ENCODE measurements at places on chromosomes 13 and 19.

DNA sequence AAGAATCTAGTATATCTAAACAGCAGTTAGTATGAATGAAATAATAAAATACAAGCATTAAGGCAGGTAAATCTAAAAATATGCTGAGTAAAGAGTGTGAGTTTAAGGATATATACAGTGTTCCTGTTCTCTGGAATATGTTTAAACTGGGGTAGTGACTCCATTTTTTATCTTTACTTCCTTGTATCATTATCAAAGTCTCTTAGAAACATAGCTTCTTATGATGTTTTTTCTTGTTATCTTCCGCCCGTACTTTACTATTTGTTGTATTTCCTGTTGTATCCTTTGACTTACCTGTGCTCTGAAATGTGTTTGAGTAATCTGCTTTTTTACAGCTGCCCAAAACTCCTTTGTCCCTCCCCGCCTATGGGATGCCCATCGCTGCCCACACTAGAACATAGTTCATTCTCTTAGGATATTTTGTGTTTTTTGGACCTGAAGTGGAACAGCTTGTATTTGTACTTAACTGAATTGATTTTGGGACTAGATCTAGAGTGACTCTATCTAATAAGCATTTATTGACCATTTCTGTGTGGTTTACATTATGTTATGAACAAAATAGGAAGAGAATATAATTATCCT, 80.8 kb downstream of the PDS5B start:
- DNase-seq: no peak

DNA sequence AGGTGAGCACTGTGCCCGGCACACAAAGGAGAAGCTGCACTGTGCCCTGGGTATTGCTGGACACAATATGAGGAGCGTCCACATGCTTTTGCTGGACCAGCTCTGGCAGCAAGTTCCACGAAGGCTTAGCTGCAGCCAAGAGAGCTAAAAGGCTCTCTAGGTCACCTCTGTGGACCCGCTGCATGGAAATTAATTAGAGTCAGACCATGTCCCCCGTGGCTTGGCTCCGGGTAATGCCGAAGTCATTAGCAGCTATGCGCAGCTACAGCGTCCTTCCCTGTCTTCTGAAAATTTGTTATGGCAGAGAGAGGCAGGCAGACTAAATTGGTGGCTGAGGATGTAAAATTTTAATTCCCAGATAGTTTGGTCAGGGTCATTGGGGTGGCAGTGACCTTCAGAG, 271.5 kb downstream of the SLC7A1 start:
- DNase-seq: no peak

DNA sequence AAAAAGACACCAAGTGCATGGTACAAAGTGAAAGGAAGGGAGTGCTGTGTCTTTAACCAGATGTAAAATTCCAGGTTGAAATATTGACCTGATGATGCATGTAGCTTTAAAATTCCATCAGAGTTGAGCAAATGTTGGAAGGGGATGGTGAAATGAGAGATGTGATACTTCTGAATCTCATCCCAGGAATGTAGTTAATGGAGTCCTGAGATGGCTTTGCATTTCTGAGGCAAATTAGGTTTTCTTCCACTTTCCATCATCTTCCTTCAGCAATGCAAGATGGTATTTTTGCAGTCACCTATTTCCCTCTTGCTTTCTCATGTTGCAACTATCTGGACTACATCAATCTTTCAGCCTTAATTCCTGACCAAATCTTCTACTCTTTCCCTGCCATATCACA, 194.1 kb upstream of the MIR17HG start:
- no peak for DNase-seq

DNA sequence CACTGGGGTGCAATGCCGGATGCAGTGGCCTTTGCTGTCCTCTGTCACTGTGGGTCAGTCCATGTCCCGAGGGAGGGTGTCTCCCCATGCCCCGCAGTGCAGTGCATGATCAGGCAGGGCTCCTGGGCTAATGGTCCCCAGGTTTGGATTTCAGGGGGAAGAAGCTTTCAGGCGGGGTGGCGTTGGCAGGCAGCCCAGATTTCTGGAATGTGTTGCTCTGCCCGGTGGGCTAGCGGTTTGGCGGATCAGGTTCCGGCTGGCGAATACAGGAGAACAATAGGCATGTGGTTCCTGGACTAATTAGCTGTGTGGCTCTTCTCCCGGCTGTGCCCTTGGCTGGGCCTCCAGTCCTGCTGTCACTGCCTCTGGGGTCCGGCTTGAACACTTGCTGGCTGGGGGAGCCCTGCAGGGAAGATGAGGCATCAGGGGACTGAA, 141.3 kb downstream of the FGF9 start:
- DNase-seq: no peak

DNA sequence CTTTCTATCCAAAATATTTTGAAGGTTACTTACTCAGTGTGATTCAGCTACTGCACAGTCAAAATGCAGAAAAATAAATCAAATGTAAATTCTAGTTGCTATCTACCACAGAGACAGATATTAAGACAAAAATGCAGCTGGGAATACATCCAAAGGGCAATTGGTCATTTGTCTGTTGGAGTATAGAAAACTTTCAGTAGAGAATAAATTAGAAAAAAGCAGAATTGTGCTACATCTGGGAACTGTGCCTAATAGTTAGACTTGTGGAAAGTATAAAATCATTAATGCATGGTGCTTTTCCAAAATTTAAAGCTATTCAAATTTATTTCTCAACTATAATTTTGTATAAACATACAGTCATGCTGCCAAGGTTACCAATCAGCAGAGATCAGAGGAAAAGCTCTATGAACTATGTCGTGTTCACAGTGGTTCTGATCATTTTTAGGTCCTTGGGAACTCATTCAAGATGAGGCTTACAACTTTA, 1635.8 kb downstream of the PCDH9 start:
- DNase-seq: no peak

GRCh38 chr19:12933287-12934072, at the start of gene FARSA:
Gene FARSA, minus strand, starts transcription at chr19:12933711. Its CDS starts 15 bp downstream, at chr19:12933696.
- DNase-seq: peak; percentile 89

GRCh38 chr13:68345963-68346531, 1115.9 kb upstream of the PCDH9 start:
- no peak for DNase-seq

DNA sequence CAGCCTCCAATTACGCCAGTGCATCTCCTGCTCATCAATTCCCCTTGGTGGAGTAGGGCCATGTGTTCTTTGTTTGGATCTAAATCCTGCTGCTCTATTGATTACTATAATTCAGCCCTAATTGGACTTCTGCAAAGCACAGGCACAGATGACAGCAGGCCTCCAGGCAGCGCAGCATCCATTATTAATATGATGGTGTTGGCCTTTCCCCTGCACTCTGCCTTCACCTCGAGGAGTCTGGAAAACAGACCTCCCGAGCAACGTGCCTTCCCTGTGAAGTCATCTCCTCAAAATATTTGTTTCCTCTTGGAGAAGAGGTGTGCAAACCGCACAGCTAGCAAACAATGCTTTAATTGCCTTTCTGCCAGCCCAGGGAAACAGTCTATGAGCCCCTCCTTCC, 92.5 kb downstream of the UQCRFS1 start:
- no peak for DNase-seq

DNA sequence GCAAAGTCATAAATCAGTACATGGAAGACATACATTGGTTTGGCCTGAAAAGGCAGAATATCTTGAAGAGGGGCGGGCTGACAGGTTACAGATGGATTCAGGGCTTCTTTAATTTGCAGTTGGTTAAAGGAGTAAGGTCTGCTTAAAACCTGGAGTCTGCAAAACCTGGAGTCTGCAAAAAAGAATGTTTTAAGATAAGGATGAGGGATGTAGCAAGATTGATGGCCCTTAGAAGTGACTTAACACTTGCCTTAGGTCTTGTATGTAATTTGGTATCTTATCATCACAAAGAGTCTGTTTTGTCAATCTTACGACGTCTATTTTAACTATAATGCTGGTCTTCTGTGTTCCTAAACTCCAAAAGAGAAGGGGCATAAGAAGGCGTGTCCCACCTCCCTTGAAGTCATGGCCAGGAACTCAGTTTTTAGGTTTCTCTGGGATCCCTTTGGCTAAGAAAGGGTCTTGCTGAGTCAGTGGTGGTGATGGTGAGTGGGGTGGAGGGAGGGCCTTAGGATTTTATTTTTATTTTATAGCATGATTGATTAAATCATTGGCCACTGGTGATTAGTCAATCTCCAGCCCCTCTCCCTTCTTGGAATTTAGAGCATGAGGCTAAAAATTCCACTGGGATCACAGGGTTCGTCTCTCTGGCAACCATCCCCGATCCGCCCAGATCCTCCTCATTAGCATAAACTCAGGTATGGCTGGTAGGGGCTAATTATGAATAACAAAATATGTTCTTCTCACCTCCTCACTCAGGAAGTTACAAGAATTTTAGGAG, 10.1 kb upstream of the HAS1 start:
- no peak for DNase-seq

DNA sequence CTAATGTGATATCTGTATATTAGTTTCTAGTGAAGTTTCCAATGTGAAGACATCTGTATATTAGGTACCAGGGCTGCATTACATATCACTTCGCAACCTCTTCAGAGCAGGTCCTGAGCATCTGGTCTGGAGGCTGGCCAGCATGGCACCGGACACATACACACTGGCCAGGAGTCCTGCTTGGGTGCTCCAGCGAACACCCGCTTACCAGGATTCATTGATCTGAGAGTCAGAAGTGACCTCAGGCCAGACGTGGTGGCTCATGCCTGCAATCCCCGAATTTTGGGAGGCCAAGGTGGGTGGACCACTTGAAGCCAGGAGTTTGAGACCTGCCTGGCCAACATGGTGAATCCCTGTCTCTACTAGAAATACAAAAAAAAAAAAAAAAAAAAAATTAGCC, 93.0 kb upstream of the IRS2 start:
- no peak for DNase-seq

Measured in activated naive CD4-positive, alpha-beta T cell treated with Interleukin-2 at 50 U/mL for 16 hours (primary cell).